Left hindlimb (tissue), 1 donor: ENCODE measurements at places on chromosomes 12 and 14.

GRCh38 chr12:42564556-42564955 is 25.0 kb downstream of the PRICKLE1 start:
- DNase-seq: no peak

- DNase-seq: no peak
These were observed 70.5 kb downstream of the LGMN start for GRCh38 chr14:92677955-92678354.

DNA sequence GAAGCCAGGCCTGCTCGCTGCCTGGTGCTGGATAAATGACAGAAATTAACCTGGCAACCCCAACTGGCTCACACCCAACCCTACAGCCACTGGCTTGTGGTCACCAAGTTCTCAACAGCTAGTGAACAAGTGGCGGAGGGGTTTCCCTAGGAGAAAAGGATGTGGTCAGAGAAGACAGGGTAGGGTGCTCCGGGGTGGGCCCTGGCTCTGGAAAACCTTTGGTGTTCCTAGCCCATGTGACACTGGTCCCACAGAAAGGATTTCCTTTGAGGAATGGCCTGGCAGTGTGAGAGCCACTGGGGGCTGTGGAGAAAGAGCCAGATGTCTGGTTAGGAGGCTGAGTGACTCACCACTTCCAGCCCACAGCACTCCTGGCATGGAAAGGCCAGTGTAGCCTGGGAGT is 8.7 kb downstream of the SYNE3 start:
- DNase-seq: no peak

- no peak for DNase-seq
These were observed 503.0 kb upstream of the LMO3 start for GRCh38 chr12:17108877-17109541.

- DNase-seq: no peak
These were observed 17.5 kb downstream of the AREL1 start for GRCh38 chr14:74695406-74695805.

- DNase-seq: no peak
These were observed 216.9 kb upstream of the HMGA2 start for GRCh38 chr12:65607401-65607841.

- DNase-seq: no peak
These were observed 209.2 kb downstream of the ZFP36L1 start for GRCh38 chr14:68583548-68584280.

DNA sequence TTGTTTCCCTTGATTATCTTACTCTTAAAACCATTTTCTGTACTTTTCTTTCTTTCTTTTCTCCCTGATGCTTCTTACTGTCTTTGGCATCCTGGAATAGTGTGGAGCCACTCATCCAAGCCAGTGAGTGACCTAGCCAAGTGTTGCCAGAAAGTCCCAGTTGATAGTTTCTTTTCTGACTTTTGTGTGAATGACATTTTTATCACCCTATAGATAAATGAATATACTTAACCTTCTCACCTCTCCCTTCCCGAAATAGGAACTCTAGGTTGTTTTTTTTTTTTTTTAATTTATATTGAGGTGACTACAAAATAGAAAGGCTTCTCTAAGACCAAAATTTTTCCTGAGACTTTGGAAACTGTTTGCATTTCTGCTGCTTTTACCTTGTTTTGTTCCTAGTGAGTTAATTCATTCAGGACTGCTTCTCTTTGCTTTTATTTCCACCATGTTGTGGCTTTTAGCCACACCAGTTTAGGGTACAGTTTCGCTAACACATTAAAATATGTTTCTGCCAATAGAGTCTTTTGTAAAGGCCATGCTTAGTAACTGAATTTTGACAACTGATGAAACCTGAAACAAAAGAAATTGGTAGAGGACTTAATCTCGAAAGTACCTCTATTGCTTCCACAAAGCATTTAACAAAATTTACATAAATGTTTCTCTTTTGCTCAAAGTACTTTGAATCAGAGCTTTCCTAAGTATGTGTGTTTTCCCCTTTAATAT is 194.6 kb downstream of the ERC1 start:
- no peak for DNase-seq

GRCh38 chr12:121933522-121934308 is 15.3 kb downstream of the CFAP251 start:
- DNase-seq: no peak

DNA sequence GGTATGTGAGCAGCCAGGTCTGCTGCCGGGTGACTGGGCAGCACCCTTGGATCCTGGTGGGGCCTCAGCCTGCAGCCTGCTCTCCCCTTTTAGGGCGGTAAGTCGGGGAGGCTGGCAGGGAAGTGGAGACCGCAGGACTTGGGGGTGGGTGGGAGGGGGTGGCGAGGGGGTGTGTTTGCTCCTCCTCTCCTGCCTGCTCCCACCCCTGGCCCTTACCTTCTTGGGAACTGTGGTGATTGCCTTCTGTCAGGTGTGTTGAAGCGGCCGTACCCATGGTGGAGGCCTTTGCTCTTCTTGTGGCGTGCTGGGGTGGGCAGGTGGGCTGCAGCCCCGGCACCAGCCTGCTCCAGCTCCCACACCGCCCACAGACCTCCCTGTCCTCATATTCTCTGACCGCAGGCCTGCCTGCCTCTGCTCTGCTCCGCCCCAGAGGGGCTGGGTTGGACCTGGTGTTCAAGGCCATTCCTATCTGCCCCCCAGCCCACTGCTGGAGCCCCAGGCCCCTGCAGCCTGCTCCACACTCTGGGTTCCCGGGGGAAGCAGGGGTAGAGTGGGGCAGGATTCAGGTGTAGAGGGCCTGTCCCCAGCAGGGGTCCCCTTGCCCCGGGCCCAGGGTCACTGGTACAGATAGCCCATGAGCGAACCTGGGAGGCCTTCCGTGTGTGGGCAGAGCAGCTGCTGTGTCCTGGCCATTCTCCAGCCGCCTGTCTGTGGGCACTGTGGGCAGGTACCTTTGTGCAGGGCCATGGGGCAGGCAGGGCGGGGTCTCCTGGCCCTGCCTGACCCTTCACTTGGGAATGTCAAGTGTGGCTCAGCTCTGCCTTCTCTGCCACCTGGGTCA is 5.2 kb downstream of the TEDC1 start:
- no peak for DNase-seq

DNA sequence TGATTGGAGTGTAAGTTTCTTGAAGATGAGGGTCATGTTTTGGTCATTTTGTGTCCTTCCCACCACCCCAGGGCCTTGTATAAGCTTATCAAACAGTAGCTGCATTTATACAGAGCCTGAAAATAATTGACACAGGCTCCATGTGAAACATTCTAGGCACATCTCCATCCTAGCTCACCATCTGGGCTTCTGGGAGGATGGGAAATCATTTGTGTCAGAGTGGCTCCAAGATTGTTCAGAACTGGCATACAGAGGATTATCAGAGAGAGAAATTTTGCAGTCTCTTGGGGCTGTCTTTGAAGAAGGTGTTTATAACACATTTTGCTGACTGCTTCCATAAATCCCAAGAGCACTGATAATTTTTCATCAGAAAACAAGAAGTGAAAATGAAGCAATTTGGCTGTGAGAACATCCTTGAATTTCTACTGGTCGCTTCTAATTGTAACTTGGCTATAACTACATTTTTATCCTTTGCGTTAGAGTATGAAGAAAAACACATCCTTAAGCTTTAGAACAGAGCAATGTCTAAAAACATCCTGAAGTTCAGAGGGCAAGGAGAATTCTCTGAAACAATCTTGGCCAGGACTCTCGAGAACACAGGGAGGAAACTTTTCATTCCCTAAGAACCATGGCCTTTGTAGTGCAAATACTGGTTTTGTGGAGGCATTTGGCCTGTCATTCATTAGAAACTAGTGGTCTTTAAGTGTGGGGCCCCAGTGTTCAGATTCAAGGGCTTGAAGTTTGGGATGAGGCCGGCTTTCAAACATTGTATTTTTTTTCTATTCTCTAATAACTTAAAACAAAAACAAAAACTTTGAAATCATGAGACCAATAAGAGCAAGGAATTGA is 151.1 kb downstream of the DACT1 start:
- DNase-seq: no peak

- no peak for DNase-seq
These were observed 7.4 kb upstream of the IKZF4 start for GRCh38 chr12:56013482-56013881.

DNA sequence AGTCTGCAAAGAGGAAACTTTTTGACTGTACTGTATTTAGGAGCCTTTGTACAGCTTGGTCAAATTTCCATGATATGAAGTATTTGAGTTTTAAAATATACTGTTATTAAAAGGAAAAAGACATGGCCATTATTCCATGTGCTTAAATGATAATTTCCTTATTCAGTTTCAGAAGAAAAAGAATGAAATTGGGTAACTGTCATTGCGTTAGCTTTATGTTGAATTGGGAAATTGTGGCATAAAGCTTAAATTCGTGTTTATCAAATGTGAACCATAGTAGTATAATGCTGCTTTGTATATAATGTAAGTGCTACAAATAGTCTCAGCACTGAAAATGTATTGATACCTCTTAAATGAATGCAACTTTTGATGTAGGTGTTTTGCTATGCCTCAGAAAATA is 64.9 kb downstream of the ETNK1 start:
- DNase-seq: no peak

GRCh38 chr12:111204788-111205241 is 164.1 kb downstream of the PHETA1 start:
- DNase-seq: no peak

GRCh38 chr12:68240079-68240478 is 13.3 kb downstream of the IL22 start:
- DNase-seq: no peak

DNA sequence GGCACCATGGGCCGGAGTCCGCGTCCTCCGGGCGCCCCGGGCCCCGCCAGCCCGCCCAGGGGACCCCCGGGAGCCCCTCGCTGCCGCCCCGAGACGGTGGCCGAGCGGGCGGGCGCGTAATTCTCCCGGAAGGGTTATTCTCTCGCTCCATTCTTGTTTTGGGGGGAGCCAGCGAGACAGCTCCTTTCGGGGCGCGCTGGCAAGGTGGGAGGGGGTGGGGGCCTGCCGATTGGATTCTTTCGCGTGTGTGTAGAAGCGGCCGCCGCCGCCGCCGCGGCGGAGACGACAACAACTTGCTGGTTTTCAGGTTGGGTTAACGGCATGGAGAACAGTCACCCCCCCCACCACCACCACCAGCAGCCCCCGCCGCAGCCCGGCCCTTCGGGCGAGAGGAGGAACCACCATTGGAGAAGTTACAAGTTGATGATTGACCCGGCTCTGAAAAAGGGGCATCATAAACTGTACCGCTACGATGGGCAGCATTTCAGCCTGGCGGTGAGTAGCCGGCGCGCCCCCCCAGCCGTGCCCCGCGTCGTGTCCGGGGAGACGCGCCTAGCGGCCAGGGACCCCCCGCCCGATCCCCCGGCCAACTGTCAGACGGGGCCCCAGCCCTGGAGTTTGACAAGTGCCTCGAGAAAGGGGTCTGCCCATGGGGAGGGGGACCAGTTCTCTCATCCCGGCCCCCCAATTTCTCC is 755 bp downstream of the SETD1B start:
- DNase-seq: no peak

DNA sequence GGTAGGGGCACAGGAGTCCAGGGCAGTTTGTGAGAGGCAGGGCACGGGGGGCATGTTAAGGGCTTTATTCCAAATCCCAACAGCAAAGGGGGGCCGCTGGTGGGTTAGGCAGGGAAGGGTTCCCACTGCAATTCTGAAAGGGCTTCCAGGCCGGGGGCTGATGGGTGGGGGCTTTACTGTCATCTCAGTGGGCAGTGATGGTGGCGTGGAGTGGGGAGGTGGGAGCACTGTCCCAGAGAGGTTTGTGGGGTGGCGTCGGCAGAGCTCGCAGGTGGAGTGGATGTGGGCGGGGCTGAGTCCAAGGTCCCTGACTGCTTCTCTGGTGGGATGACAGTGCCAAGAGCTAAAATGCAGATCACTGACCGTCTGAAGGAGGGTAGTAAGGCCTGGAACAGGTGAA is 121.6 kb upstream of the EVL start:
- DNase-seq: no peak

- DNase-seq: peak; percentile 35
These were observed at the start of gene C12orf42 for GRCh38 chr12:103495469-103496456. C12orf42 (minus strand) TSS chr12:103495968; CDS start chr12:103478426, 17,542 bp downstream.

GRCh38 chr14:30227876-30228275 is 300.2 kb upstream of the PRKD1 start:
- no peak for DNase-seq

GRCh38 chr14:50831726-50832168 is 785 bp upstream of the NIN start:
- no peak for DNase-seq

DNA sequence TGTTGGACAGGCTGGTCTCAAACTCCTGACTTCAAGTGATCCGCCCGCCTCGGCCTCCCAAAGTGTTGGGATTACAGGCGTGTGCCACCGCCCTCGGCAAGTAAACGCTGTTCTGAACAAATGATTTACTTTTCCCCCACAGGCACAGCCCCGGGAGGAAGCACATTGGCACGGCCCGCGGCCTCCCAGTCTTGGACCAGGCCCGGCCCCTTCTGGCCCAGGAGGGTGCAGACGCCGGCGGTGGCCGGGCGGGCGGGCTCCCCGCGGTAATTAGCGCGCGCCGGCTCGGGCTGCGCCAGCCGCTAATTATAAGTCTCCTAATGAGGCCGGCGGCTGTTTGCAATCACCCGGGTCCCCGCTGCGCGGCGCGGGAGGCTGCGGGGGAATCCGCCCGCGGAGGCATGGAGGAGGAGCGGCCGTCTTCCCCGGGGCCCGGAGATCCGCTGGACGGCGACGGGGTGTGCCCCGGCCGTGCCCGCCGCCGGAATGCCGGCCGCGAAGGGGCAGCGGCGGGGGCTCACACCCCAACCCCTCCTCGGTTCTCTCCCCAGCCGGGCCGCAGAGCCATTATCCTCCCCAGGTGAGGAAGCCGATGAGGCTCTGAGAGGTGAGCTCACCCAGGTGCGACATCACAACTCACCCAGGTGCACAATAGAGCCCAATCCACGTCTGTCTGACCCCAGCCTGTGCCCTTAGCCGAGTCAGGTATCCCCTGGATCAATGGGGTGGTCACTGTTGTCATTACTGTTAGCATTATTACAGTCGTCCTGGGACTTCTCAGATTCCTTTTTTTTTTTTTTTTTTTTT is 3.3 kb upstream of the POP5 start:
- DNase-seq: peak; percentile 54

DNA sequence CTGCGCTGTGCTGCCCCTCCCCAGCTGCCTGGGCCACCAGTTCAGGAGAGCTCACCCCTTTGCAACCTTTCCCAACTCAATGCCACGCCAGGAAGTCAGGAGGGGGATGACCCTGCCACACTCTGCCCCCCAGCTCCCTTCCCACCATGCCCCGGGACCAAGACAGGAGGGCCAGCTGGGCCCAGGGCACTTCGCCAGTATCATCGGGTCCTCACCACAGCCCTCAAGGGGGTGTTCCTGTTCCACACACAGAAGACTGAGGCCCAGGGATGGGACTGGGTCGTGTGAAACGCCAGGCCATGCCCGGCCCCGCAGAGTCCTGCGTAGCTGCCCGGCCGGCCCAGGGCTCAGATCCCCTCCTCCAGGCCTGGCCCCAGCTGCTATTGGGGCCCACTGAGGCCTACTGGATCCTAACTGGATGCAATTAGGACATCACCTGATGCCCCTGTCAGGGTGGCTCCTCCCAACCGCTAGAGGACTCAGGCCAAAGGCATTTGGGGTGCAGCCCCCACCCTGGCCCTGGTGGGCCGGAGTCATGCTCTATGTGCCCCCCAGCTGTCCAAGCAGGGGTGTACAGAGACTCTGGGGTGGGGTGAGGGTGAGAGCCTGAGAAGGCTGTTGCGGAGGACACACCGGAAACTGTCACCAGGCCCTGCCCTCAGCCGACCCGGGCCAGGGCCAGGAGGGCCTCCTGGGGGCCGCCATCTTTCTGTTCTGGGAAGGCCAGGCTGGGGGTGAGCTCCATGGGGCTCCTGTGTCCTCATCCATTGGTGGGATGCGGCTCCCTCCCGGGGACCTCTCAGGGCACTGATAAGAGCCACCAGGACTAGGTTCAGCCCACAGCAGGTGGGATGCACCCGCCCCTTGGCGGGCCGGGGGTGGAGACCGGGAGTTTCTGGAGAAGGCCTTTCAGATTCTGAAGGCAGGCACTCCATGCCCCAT is 29.3 kb upstream of the ANKRD9 start:
- no peak for DNase-seq

GRCh38 chr12:21583587-21583986 is 21.1 kb downstream of the GYS2 start:
- DNase-seq: no peak
